ENCODE measurements at places on chromosomes 4 and X.

GRCh38 chr4:44425614-44426208, 22.9 kb downstream of the KCTD8 start:
- peak; percentile 28 for DNase-seq

DNA sequence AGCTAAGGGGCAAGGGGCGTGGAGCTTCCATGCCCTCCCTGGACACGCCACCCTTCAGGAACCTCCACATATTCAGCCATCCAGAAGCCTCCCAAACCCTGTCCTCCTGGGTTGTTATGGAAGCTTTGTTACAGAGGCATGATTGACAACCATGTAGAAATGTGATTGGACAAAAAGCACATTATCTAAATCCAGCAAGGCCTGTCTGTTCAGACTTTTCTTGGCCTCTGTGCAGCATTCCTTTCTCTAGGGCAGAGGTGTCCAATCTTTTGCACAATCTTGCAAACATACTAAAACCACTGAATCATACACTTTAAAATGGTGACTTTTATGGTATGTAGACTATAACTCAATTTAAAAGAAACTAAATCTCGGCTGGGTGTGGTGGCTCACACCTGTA, 12.7 kb downstream of the STEEP1 start:
- DNase-seq = no peak

DNA sequence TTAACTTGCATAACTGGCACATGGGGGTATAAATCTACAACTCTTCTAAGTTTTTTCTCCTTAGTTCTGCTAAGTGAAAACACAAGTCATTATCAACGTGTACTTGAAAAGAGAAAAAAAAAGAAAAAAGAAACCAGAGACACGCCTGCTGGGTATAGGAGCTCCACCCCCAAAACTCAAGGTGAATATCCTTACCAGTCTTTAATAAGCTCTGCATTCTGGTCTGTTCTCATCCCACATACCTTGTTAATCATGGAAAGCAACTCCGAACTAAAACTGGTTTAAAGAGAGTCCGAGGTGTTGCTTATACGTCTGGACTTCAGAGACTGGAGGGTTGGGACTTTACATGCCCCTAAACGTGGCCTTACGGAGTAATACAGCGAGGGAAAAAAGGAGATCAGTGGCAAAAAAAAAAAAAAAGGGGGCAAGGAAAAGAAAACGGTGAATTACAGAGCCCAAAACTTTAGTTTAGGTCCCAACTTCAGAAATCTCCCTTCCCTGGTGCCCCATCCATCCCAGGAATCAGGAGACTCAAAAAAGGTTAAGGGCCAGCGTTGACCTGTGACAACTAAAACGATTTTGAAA, 1.0 kb downstream of the PGRMC2 start:
- no peak for DNase-seq

GRCh38 chr4:70863099-70863790, 23.6 kb upstream of the GRSF1 start:
- no peak for DNase-seq
